NCI-H2029 (cell line): ENCODE measurements at places on chromosomes 5 and 9.

DNA sequence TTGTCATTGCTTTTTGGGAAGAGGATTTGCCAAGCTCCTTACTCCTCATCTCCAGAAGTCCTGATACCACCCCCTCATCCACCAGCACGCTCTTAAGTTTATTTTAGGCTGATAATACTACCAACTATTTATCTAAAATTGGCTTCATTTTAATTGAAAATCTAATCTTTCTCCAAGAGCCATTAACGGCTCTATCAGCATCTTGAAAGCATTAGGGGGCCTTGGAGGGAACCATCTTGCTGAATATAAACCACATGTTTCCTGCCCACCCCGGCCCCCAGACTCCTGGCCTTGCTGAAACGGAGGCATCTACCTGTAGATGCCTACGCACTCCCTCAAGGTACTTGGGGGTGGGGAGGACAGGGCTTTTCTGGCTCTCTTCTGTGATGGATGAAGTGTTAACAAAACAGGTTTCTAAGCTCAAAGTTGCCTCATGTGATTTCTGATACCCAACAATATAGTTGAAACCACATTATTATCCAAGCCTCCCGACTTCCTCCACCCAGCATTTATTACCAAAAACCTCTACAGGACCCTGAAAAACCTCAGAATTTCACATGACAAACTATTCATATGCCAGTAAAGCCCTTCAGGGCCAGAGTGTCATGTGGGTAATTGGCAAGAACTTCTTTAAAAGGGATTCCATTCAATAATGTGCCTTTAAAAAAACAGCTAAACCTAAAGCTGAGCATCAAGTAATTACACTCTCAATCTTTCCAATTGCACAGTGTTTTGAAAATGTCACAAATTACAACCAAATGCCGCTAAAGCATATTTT, 96.7 kb downstream of the SAXO1 start:
- DNase-seq, result no peak

- no peak for DNase-seq
These were observed 24.2 kb downstream of the PPIC start for GRCh38 chr5:123012321-123012720.

DNA sequence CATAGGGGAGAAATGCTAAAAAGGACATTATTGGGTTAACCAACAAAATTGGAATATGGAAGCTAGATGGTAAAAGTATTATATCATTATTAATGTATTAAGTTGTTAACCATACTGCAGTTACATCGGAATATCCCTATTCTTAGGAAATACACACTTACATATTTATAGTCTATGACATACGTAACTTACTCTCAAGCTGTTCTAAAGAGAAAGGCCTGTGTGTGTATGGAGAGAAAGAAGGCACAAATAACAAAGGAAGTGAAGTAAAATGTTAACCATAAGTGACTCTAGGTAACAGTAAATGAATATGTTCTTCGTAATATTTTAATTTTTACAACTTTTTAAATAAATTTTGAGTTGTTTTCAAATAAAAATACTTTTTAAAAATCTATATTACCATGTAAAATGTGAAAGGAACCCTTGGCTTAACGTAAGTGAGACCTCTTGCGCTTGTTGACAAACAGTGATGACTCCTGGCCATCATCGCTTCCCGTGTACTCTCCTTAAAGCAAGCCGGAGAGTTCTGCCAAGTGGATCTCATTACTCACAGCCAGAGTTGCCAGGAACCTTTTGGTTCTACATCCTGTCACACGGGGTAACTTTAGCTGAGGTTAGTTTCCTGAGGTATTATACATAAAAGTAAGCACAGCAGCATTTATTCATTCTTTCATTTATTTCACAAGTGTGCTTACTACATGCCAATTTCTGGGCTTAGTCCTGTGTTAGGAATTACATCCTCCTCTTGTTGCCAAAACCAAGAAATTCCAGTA, 165.4 kb downstream of the EPB41L4A start:
- DNase-seq, result no peak

DNA sequence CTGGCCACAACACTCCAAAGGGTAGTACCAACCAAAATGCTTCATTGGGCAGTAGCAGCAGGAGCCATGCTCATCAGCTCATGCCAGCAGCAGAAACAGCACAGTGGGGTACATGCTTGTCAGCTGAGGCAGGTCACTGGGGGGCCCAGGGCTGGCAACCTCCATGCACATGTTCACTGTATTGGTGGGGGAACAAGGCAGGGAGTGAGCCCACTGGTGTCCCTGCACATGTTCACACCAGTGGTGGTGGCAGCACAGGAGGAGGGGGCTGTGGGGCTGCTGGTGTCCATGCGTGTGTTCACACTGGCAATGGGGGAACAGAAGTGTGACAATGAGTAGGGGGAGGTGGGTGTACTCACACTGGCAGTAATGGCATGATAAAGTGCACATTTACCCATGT, 254.3 kb upstream of the KIF2A start:
- DNase-seq, result no peak

DNA sequence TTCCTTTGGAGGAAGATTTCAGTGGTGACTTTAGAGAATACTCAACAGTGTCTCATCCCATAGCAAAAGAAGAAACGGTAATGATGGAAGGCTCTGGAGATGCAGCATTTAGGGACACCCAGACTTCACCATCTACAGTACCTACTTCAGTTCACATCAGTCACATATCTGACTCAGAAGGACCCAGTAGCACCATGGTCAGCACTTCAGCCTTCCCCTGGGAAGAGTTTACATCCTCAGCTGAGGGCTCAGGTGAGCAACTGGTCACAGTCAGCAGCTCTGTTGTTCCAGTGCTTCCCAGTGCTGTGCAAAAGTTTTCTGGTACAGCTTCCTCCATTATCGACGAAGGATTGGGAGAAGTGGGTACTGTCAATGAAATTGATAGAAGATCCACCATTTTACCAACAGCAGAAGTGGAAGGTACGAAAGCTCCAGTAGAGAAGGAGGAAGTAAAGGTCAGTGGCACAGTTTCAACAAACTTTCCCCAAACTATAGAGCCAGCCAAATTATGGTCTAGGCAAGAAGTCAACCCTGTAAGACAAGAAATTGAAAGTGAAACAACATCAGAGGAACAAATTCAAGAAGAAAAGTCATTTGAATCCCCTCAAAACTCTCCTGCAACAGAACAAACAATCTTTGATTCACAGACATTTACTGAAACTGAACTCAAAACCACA, 67.4 kb downstream of the VCAN start:
- no peak for DNase-seq

- DNase-seq, result no peak
These were observed 447.1 kb upstream of the CDH10 start for GRCh38 chr5:25091921-25092320.

DNA sequence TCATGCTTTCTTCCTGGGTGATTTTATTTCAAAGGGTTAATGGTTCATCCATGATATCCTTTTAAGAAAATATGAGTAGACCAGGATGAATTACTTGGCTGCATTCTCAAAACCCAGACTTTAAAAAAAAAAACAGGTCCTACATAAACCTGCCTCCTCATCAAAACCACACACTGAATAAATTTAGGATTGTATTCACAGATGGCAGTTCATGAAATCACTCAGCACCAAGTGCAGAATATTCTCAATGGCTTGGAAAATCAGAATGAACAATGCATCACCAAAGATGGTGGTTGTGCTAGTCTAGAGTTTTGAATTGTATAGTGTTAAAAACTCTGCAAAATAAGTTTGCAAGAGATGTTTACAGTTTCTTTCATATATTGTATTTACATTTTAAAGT, 145.4 kb upstream of the GRAMD2B start:
- DNase-seq, result no peak

- peak; percentile 12 for DNase-seq
These were observed 28.4 kb upstream of the LRRC19 start for GRCh38 chr9:27033815-27034403.
